ENCODE measurements at places on chromosomes 7 and 10.

GRCh38 chr10:61284222-61284890 lies 168.8 kb downstream of the TMEM26 start:
- no peak for DNase-seq

GRCh38 chr7:132580717-132581285 lies 4.5 kb upstream of the PLXNA4 start:
- DNase-seq: peak; percentile 77

- DNase-seq: peak; percentile 26
These were observed 73.3 kb downstream of the ARID5B start for GRCh38 chr10:61974601-61975390.

DNA sequence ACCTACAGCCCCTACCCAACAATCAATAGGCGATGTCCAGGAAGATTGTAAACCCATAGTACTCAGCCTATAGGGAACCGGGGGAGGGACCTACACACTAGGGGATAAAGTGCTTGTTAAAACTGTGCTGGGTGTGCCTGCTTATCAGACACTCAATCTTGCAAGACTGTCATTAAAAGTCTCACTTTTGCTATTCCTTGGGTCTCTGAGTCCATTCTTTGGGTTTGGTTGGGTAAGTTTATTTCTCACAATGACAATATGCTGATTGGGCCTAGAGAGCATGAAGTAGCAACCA lies 45.6 kb downstream of the PTPRE start:
- no peak for DNase-seq

DNA sequence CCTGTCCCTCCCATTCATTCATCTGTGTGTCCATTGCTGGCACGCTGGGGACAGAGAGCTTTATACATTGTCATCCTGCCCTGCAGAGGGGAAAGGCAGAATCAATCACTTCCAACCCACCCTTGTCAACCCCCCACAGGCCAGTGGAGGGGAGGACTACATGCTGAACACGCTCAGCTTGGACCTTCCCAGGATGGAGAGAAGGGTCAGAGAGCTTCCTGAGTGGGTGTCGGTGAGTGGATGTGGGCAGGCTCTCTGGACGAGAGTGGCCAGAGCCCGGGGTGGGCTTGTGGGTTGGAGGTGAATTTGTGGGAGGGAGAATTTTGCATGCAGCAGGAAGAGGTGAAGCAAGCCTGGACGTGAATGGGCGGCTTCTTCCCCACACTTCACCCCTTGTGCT lies 93.9 kb downstream of the DNAJB6 start:
- no peak for DNase-seq

- DNase-seq: no peak
These were observed 87.1 kb downstream of the SRI start for GRCh38 chr7:88132725-88133124.

- DNase-seq: no peak
These were observed 135.9 kb downstream of the LRRC4 start for GRCh38 chr7:127895360-127895759.

DNA sequence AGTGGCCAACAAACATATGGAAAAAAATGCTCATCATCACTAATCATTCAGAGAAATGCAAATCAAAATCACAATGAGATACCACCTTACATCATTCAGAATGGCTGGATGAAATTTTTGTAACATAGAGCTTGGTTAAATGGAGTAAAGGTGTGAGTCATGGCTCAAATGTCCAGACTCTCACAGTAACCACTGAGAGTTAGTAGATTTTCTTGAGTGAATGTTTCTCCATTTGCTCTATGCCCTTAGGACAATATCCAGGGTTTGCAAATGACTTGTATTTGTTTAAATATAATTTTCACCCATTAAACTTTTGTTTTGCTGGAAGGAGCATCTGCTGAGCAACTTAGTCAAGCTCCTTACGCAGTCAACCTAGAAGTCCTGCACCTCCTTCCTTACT lies 967.2 kb downstream of the XPNPEP1 start:
- no peak for DNase-seq
